ENCODE measurements at places on chromosomes 3 and 15.

- DNase-seq, result no peak
Observed at GRCh38 chr3:97935842-97936241, 36.4 kb downstream of the RIOX2 start.

GRCh38 chr15:61404567-61404966, 175.5 kb upstream of the RORA start:
- no peak for DNase-seq

GRCh38 chr3:115071601-115072000, 75.5 kb downstream of the ZBTB20 start:
- peak; percentile 18 for DNase-seq

DNA sequence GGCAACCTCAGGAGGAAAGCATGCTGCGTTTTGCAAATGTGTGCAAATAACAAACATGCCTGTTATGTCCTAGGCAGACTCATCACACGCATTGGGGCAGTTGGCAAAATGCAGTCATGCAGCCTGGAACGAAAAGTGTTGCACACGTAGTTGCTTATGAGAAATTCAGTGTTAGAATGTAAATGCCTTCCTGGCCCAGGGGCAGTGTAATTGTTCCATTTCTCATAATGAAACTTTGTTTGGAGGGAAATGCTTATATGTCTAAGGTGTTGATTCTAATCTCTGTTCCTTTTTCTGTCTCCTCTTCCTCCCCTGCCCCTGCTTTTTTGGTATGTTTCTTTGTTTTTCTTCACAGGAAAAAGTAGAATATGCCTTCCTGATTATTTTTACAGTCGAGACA, 156.0 kb downstream of the CACNA1D start:
- no peak for DNase-seq

- DNase-seq, result no peak
Observed at GRCh38 chr15:81752546-81752942, 293.3 kb downstream of the MEX3B start.

DNA sequence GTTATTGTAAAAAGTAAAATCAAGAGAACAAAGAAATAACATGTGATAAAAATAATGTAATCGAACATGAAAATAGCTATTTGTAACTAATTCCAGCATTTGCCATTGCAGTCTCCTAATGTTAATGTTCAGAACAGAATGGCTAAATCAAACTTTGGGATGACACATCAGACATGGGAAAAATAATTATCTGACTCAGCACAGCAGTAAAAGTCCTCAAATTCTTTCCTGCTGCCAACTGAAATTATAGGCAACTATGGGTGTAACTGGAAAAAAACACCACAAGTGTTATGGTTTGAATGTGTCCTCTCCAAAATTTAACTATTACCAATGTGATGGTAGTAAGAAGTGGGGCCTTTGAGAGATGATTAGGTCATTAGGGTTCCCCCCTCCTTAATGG, 446.7 kb downstream of the C3orf38 start:
- no peak for DNase-seq

DNA sequence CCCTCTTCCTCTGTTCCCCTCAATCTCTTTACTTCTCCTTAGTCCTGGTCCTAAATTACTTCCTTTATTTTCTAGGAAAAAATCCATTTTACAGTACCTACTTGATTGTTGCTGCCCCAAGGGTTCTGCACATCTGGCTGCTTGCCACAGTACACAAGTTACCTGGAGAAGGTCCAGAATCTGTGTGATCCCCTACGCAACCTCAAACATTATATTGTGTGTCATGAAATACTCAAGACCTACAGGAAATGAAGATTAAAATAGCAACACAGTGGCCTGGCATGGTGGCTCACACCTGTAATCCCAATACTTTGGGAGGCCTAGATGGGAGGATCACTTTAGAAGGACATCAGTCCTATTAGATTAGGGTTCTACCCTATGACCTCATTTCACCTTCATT, 48.7 kb downstream of the PRKAR2A start:
- DNase-seq, result no peak

DNA sequence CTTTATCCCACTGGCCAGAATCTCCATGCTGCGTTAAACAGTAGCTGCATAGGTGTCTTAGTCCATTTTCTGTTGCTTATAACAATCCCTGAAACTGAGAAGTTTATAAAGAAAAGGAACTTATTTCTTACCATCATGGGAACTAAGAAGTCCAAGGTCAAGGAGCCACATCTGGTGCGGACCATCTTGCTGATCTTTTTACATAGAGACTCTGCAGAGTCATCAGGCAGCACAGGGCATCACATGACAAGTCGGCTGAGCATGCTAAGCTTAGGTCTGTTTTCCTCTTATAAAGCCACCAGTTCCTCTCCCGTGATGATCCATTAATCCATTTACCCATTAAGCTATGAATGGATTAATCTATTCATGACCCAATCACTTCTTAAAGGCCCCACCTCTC, 22.4 kb upstream of the FAM174B start:
- no peak for DNase-seq

DNA sequence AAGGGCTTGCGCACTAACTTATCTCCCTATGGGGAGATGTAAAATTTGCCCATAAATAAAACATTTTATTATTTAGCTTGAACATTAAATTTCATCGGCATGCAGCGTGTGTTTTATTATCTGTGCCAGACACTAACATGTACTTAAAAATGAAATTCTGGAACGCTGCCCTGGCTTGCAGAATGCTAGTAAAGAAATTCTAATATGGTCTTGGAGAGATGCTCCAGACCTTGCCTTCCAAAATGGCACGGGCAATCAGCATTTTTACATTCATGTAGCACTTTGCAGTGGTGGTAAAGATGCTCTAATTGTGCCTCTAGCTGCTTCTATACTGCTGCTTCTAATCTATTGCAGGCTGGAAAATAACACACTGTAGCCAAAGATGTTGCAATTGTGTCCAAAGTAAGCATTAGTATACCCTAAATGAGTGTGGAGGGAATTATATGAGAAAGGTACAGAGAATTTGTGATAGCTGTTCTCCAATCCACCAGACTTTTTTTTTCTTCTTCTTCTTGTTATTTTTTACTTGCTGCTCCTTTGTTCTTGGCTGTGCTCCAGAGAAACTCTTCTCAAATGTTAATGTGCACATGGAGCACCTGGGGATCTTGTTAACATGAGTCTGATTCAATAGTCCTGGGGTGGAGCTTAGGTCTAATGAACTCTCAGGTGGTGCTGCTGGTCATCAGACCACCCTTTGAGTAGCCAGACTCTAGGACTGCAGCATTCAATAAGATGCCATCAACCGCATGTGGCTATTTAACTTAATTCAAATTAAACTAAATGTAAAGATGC, 47.3 kb downstream of the CRABP1 start:
- no peak for DNase-seq

- no peak for DNase-seq
Observed at GRCh38 chr3:52297242-52298148, 9.9 kb downstream of the GLYCTK start.

GRCh38 chr15:91369823-91370222, 269.8 kb downstream of the SV2B start:
- DNase-seq, result no peak

DNA sequence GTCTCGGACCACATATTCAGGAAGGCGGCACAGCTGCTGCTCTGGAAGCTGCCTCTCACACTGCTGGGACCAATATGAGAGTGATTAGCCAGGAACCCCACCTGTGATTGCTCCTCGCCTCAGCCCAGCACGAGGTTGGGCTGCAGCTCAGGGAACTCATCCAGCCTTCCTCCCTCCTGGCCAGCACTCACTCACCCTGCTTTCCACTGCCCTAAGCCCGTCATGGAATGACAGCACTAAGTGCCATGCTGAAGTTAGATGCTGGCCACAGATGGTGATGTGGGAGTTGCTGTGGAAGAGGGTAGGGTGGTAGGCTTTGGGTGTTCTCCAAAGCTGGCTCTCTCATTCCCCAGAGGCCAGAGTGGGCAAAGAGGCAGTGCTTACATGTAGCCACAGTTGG, 7.3 kb downstream of the MST1R start:
- no peak for DNase-seq

GRCh38 chr3:85838921-85839320, 880.1 kb downstream of the CADM2 start:
- no peak for DNase-seq

GRCh38 chr3:81709606-81710005, 51.8 kb downstream of the GBE1 start:
- no peak for DNase-seq

- DNase-seq, result peak; percentile 21
Observed at GRCh38 chr15:57082054-57082728, 163.7 kb downstream of the TCF12 start.

- no peak for DNase-seq
Observed at GRCh38 chr15:69499521-69500211, 47.0 kb downstream of the RPLP1 start.

DNA sequence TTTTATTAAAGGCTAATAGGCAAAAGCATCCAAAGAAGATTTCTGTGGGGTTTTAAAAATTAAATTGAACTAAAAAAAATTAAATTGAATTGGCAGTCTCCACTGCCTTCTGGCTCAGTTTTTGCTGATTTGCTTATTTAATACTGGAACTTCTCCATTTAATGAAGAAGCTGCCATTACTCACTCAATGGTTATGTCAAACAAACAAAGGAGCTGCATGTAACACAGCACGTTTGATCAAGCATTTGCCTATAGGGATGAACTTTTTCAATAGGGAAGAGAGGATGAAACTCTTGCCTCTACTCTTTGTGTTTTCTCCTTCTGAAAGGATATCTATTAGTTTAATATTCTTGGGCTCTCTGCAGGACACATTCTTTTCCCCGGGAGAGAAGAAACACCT, 4.8 kb upstream of the HCLS1 start:
- no peak for DNase-seq

DNA sequence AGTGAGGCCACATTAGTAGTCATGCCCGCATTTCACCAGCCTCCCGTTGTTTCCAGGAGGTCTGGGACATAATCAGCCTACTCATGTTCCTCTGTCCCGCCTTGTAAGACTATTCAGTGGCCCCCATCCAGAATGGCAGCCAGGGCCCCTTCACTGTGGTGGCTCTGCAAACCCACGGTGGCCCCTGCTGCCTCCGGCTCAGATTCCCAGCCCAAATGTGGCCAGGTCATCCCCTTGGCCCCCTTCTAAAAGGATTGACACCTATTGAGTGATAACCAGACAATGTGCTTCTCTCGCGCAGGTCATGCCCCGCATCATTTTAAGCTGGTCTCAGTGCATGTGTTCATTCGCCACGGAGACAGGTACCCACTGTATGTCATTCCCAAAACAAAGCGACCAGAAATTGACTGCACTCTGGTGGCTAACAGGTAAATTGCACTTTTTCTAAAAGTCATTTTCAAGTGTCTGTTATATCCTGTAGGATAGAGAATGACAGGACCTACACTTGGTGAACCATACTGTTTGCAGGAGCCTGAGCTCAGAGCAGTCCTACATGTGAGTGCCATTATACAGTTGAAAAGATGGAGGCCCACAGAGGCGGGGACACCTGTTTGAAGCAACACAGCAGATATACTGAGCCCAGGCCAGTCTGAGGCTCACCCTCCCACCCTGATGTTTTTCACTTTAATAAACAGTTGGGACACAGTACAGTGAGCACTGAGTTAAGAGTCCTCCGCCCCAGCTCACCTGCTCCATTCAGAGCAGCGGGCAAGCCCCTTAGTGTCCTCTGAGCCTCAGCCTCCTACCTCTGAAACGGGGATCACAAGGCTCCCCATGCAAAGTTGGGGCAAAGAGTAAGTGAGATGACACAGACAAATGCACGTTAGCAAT, 47.7 kb downstream of the PXYLP1 start:
- DNase-seq, result peak; percentile 42

GRCh38 chr3:84967767-84968581, 9.2 kb downstream of the CADM2 start:
- no peak for DNase-seq

DNA sequence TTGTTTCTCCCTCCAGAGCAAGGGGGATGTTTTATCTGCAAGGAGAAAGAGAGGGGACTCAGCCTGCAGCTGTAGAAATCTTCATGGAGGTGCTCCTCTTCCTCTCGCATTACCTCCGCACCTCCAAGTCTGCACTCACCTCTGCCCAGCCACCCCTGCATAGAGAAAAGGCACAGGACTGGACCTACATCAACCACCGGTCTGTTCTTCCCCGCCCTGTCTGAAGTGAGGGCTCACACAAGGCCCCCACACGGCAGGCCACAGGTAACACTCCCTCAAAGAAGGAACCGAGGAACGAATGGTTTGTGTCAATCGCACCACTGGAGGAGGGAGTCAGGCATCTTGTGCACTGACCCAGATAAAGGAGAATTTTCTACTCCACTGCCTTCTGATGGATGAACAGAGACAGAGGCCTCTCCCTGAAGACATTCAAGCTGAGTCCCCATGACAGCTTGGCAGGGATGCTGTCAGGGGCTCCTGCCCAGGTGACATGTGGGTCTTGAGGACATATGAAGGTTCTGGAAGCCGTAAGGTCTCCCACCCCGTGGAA, 260.3 kb downstream of the XXYLT1 start:
- no peak for DNase-seq

GRCh38 chr15:32675466-32675865, 34.0 kb downstream of the SCG5 start:
- no peak for DNase-seq

GRCh38 chr15:49331951-49332350, 91.1 kb upstream of the FGF7 start:
- no peak for DNase-seq

GRCh38 chr3:162211470-162211869, 714.9 kb downstream of the OTOL1 start:
- no peak for DNase-seq

GRCh38 chr3:171600030-171600429, 139.8 kb upstream of the TNIK start:
- DNase-seq, result no peak

DNA sequence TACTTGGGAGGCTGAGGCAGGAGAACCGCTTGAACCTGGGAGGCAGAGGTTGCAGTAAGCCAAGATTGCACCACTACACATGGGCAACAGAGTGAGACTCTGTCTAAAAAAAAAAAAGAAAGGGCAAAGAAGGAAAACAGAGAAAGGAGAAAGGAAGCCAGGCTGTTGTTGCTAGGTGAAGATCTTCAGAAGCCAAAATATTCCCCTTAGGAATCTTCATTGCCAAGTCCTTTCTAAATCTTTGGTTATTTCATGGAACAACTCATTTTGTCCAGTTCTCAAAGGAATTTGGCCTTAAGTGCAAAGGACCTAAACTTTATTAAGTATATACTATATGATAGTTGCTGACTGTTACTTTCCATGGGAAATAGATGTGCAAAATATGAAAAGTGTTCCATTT, 59.2 kb upstream of the OSBPL11 start:
- DNase-seq, result no peak

DNA sequence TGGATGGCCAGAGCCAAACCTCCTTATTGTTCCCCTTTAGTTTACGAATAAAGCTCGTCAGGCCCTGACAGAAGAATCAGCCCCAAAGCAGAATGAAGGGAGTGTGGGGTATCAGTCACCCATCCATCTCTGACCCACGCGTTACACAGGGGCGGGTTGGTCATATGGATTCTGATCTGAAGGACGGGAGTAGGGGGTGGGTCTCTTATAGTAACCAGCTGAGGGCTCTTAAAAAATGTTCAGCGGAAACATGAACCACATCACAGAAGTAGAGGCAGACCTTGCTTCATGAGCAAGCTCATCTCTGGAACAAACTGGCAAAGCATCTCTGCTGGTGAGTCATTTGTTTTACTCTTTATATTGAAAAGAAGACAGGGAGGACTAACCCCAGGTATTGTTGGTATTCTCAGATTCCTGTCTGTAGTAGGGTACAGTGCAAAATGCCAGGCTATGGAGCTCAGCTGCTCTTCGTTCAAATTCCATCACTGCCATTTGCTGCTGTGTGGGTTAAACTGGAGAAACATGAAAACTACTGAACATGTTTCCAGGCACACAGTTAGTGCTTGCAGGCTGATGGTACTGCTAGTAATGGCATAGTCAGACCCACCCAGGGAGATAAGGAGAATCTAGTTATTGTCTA, at the start of gene CXCR6:
CXCR6 (plus strand) TSS at position 258 of the 640 bp plus-strand sequence. CDS start 3,018 bp downstream, outside the sequence.
- no peak for DNase-seq

GRCh38 chr3:17399586-17399985, 342.8 kb downstream of the TBC1D5 start:
- no peak for DNase-seq
